ENCODE measurements at places on chromosomes 13 and 19.

DNA sequence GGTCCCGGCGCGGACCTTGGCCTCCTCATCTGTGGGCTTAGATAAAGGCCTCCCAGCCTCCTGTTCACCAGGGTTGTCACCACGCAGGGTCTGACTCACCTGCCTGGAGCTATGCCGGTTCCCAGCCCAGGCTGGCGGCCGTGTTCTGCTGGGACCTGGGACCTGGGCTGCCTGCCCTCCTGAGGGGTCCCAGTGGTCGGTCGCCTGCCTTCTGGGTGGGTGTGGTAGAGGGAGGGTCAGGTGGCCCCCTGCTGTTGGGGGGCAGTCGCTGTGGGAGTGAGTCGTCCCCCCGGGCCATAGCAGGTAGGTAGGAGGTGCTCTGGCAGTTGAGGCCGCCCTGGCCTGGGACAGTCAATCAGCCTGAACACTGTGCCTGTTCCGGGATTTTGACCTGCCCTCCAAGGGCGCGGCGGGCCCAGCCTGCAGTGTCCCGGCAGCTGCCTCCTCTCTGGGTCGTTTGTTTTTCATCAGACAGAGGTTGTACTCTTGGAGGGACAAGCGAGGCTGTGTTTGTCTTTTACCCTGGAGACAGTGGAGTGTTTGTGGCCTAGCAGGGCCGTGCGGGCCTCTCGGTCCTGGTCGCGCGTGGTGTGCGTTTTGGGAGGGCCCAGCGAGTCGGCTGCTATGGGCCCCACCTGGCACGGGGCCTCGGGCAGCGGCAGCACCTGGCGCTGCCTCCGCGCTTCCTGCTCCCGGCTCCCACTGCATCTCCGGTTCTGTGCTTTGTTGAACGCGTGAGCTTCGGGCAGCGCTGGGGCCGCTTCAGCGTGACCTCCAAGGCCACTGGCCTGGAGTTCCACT lies 2.6 kb downstream of the ADAT3 start:
- H3K36me3 ChIP-seq: peaks cover 14% of the 10 kb centered on the region
- no peak overlapping the region for H3K27ac ChIP-seq
- no peak overlapping the region for H3K4me3 ChIP-seq
- DNase-seq: no peak
- 0 out of 2 replicates have a peak, but pooled peaks cover 2% of the 10 kb centered on the region for H3K4me1 ChIP-seq

GRCh38 chr19:53953383-53953782 lies 9.4 kb upstream of the CACNG8 start:
- no peak for DNase-seq
- no peaks in the 10 kb centered on the region for H3K27me3 ChIP-seq
- peaks cover 5% of the 10 kb centered on the region for H3K4me1 ChIP-seq
- H3K27ac ChIP-seq: no peak overlapping the region
- peaks cover 4% of the 10 kb centered on the region for H3K36me3 ChIP-seq

DNA sequence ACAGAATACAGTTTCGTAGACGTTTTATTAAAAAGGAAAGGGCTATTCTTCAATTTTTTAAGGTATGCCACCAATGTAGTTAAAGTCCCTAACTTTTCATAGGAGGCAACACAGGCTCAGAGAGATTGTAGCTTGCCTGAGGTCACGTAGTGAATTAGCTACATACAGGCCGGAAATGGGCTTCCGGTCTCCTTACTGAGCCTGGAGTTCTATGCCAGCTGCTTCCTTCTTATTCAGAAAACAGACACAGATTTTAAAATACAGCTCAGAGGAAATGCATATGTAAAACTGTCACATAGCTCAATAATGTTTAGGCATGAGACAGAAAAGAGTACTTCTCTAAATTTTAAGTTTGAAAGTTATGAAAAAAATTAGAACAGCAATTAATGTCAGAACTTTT lies 85.4 kb upstream of the TUBA3C start:
- H3K4me1 ChIP-seq: no peaks in the 10 kb centered on the region
- H3K27me3 ChIP-seq: no peaks in the 10 kb centered on the region
- DNase-seq: no peak

DNA sequence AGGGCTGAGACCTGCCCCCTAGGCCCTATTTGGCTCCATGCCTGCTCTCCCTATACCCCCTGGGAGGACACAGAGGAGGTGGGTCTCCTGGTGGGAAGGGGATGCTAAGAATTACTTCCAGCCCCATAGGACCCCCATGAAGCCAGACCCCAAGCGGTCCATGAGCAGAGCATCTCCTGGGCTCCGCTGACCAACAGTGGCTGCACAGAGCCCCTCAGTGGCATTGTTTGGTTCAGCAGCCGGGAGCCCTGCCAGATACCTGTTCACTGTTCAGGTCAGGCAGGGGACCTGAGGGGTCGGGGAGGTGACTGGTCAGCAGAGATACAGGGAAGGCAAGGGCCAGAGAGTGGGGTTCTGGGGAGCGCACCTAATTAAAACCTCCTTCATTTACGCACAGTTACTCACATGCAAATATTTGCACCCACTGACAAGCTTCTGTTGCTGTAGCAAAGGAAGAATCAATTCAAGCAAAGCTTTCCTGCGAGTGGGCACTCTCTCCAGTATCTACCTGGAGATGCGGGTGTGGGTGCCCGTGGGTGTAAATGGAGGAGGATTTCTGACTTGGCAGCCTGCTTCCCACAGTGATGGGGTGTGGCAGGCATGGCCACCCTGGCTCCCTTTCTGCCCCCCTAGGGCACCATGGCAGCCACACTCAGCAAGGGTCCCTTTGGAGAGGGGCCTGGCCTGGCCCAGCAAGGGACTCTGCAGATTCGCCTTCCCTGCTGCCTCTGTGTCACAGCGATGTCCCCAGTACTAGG lies 83.5 kb downstream of the CHST8 start:
- H3K27me3 ChIP-seq: no peaks in the 10 kb centered on the region
- H3K27ac ChIP-seq: no peak overlapping the region
- DNase-seq: no peak
- no peaks in the 10 kb centered on the region for H3K4me1 ChIP-seq
- H3K36me3 ChIP-seq: no peaks in the 10 kb centered on the region

DNA sequence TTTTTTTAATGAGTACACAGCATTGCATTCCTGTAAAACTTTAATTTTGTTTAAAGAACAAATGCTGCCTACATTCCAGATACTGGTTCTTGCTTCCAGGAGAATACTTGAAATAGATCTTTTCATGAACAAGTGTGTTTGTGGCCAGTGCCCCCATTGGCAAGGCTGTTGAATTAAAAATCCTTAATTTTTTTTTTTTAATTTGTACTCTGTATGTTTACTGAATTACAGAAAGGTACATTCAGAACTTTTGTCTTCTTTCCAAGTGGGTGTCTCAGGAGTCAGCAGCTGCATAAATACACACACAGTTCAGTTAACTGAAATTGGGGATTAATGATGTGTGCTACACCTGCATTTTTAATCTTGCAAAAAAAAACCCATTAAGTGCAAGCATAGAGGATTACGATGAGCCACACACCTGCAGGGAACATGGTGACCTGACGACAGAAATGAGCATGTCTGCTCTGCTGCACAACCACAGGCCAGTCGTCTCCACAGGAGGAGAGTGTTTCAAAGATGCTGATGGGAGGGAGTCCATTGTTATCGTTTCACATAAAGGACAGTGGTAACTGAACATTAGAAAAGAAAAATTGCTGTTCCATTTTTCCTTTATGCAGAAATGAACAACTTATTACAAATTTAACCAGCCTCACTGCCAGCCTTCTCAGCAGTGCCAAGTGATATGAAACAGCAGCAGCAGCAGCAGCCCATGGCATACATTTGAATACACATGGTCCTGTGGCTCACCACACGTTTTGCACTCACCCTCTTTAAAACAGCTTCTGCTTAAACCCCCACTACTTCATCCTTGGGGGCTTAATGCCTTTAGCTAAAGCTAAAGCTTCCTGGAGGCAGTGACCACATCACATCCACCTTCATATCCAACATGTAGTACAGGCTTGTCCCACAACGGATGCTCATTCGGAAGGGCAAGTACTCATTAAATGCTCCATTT lies 72.3 kb upstream of the RFC3 start:
- H3K27me3 ChIP-seq: no peaks in the 10 kb centered on the region
- no peak overlapping the region for H3K4me3 ChIP-seq
- no peaks in the 10 kb centered on the region for H3K4me1 ChIP-seq
- no peak for DNase-seq

DNA sequence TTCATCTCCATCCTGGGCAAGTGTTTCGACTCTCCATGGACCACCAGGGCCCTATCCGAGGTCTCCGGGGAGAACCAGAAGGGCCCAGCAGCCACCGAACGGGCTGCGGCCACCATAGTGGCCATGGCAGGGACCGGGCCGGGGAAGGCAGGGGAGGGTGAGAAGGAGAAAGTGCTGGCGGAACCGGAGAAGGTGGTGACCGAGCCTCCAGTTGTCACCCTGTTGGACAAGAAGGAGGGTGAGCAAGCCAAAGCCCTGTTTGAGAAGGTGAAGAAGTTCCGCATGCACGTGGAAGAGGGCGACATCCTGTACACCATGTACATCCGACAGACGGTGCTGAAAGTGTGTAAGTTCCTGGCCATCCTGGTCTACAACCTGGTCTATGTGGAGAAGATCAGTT lies 4.7 kb upstream of the MAP2K7 start:
- no peaks in the 10 kb centered on the region for H3K27me3 ChIP-seq
- H3K36me3 ChIP-seq: peaks cover 11% of the 10 kb centered on the region
- H3K4me1 ChIP-seq: no peaks in the 10 kb centered on the region
- H3K4me3 ChIP-seq: no peak overlapping the region
- H3K27ac ChIP-seq: no peak overlapping the region
- no peak for DNase-seq

DNA sequence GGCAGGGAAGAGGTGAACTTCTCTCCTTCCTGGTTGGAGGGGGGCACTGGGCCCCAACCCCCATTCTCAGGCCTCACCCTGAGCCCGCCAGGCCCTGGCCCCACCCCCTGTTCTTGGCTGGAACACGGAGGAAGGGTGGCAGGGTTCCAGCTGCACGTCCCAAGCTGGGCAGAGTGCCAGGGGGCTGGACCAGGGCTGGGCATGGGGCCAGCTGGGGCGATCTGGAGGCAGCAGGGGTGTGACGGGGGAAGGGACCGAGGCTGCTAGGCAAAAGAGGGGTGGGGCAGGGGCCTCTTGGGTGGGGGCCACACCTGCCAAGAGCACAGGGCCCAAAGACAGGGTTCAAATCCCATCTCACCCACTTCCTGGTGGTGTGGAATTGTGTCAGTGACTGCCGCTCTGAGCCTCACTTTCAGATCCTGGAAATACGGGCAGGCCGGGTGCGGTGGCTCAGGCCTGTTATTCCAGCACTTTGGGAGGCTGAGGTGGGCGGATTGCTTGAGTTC lies 2.2 kb downstream of the HIF3A start:
- peak overlapping the region; percentile 21 for H3K4me3 ChIP-seq
- no peak for DNase-seq
- no peaks in the 10 kb centered on the region for H3K27me3 ChIP-seq
- H3K27ac ChIP-seq: no peak overlapping the region
- H3K4me1 ChIP-seq: peaks cover 2% of the 10 kb centered on the region

DNA sequence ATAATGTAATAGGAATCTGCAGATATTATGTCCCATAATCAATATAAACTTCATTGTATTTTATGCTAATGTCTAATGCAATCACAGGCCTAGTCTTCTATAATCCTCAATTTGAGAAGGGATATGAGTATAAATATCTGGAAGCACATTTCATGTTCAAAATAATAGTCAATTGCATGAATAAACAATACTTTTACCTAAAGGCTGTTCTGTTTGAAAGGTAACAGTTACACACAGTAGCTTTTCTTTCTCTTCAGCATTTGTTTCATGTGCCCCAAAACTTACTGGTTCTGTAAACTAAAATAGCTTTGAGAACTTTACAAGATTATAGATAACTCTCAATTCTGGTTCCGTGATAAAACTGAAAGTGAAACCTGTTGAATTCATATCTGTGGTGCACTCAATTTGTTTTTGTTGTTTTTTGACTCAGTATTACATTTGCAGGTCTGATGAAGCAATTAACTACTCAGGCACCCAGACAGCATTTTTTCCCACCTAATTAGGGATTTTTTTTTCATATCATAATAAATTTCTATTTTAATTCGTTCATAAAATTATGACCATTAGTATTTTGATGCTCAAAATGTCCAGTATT lies 1193.8 kb downstream of the SLITRK1 start:
- H3K36me3 ChIP-seq: peaks cover 4% of the 10 kb centered on the region
- H3K27me3 ChIP-seq: no peaks in the 10 kb centered on the region
- no peak overlapping the region for H3K4me3 ChIP-seq
- H3K4me1 ChIP-seq: no peaks in the 10 kb centered on the region

- H3K27ac ChIP-seq: no peak overlapping the region
- H3K4me3 ChIP-seq: no peak overlapping the region
- H3K4me1 ChIP-seq: no peaks in the 10 kb centered on the region
- no peak for DNase-seq
- H3K36me3 ChIP-seq: no peaks in the 10 kb centered on the region
- no peaks in the 10 kb centered on the region for H3K27me3 ChIP-seq
Observed at GRCh38 chr13:111866731-111867245, 200.2 kb upstream of the SOX1 start.

- H3K27ac ChIP-seq: no peak overlapping the region
- no peaks in the 10 kb centered on the region for H3K27me3 ChIP-seq
- no peak for DNase-seq
- no peaks in the 10 kb centered on the region for H3K4me1 ChIP-seq
- no peak overlapping the region for H3K4me3 ChIP-seq
Observed at GRCh38 chr19:9700229-9700981, 25.5 kb upstream of the ZNF562 start.

DNA sequence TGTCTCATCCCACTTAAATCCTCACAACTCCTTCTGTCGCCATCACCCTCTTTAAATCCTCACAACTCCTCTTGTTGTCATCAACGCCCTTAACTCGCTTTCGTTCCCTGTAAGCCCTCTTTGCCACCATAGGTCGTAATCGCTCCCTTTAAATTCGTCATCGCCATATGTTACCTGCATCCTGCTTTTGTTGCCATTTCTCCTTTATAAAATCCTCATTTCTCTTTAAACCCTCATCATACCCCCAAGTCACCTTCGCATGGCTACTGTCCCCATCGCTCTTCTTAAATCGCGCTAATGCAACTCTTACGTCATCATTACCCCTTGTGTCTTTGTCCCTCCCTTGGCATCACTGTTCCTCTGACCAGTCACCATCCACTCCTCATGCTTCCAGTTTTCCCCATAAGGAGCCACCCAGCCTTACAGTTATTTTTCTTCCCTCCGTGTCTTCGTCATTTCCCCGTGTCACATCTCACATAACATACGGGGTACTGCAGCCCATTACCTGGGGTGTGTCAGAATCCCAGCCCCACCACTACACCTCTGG lies 539 bp downstream of the PLD3 start:
- no peaks in the 10 kb centered on the region for H3K27me3 ChIP-seq

DNA sequence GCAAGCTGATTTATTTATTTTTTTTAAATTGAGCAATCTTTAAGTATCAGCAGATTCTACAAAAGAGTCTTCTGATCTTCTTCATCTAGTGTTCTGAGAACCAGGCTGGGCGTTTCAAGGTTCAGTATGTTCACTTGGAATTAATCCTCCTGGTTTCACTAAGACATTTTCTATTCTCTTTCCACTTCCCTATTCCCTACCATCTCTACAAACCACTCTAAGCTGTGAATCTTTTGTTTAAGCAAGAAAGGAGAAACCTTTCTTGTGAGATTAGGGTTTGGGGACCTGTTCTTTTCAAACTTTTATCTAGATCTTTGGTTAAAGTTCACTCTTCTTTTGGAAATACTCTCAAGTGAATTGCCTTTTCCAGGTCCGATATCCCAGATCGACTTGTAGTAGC lies 59.3 kb downstream of the URI1 start:
- peaks cover 19% of the 10 kb centered on the region for H3K36me3 ChIP-seq
- no peaks in the 10 kb centered on the region for H3K27me3 ChIP-seq
- DNase-seq: no peak

GRCh38 chr19:10911579-10912363 lies 16.7 kb downstream of the YIPF2 start:
- peak; percentile 19 for DNase-seq
- no peak overlapping the region for H3K27ac ChIP-seq
- H3K4me1 ChIP-seq: no peaks in the 10 kb centered on the region
- H3K4me3 ChIP-seq: no peak overlapping the region
- H3K27me3 ChIP-seq: no peaks in the 10 kb centered on the region
